Daoy (cell line): ENCODE measurements at places on chromosomes 13 and 19. TPM values are rescaled to one million over a fixed set of nuclear protein-coding genes. Genes with fewer than 3 reads are reported as not detected.

The EPS8L1 gene
- total RNA-seq, result 1.6 and 4.9 TPM in 2 replicates

The STRN4 gene
- total RNA-seq, result 67.1 and 106 TPM in 2 replicates

The NPHS1 gene
- not detected in 2 replicates for total RNA-seq

The GIPR gene
- not detected in 2 replicates for total RNA-seq

The ZNF415 gene
- total RNA-seq, result 8.7 and 11.5 TPM in 2 replicates

The PRR22 gene
- 2.7 and 3.7 TPM in 2 replicates for total RNA-seq

DNA sequence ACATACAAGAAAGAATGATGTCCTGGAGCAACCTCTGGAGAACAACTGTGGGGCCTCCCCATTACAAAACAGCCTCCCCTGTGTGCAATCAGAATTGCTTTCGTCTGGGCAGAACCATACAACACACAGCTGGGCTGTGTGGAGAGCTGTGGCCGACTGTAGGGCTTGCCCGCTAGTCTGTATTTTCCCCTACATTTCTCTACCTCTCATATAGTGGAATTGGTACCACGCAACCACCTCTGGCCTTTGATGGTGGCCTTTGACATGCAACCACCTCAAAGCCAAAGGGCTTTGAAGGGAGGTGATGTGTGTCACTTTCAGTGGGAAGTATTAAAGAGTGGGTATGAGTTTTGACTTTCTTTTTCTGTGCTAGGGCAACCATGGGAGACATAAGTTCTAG, 34.0 kb downstream of the GARRE1 start:
- no peak for DNase-seq

GRCh38 chr19:42919757-42920079, 2.0 kb upstream of the PSG6 start:
- peak; percentile 13 for DNase-seq

DNA sequence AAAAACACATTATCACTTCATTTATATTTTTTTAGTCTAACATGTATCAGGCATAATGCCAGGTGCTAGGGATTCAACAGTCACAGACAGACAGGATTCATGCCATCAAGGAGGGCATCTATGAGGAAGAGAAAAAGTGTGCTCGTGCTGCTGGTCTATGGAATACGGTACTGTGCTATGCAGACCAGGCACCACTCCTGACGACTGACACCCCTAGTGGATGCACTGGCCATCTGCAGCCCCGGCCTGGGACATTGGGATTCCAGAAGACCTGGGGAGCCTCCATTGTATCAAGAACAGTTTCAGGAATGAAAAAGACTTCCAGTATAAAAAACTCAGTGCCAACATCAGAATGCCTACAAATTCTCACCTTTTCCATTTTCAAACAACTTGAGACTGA, 94.0 kb downstream of the KLF12 start:
- peak; percentile 51 for DNase-seq

- no peak for DNase-seq
Measured at GRCh38 chr13:69793783-69794453, 313.7 kb upstream of the ATXN8OS start.

GRCh38 chr19:56637976-56638555, 4.9 kb upstream of the SMIM17 start:
- DNase-seq, result peak; percentile 67
